ENCODE measurements at places on chromosomes 2 and 18. TPM values are rescaled to one million over a fixed set of nuclear protein-coding genes. Genes with fewer than 3 reads are reported as not detected.

Gene NFATC1
- total RNA-seq: 21.4 TPM

Gene CAPN14
- total RNA-seq: 0.15 TPM

Gene AKAIN1
- not detected for total RNA-seq

Gene KIF3C
- 6.0 TPM for total RNA-seq

Gene CREG2
- total RNA-seq: not detected

Gene AUP1
- 122 TPM for total RNA-seq

Gene FHOD3
- total RNA-seq: 2.5 TPM

Gene TSGA10
- 9.9 TPM for total RNA-seq

Gene DSG2
- total RNA-seq: 27.6 TPM

Gene PFN4
- 1.7 TPM for total RNA-seq

Gene CHAC2
- total RNA-seq: 1.6 TPM

Gene IHH
- total RNA-seq: 0.71 TPM

Gene MYCN
- total RNA-seq: 0.68 TPM

Gene LBX2
- 1.5 TPM for total RNA-seq

Gene HAAO
- 6.1 TPM for total RNA-seq

Gene GLI2
- total RNA-seq: 3.3 TPM

Gene SLC25A12
- 10.8 TPM for total RNA-seq

Gene ADI1
- 60.2 TPM for total RNA-seq

Gene RNF149
- total RNA-seq: 158 TPM

Gene STARD6
- not detected for total RNA-seq

Gene RAB17
- 60.1 TPM for total RNA-seq
